A172 (cell line): ENCODE measurements at places on chromosomes 12 and 14. TPM values are rescaled to one million over a fixed set of nuclear protein-coding genes. Genes with fewer than 3 reads are reported as not detected.
A peak's percentile ranks its signal among the peaks of the same experiment; 100 is the strongest.

SIX4 gene
- total RNA-seq, result 6.5 and 7.5 TPM in 2 replicates

ITPR2 gene
- total RNA-seq, result 6.4 and 6.5 TPM in 2 replicates

GRCh38 chr12:114696443-114697242 lies 12.7 kb upstream of the TBX3 start:
- no peak for DNase-seq

DNA sequence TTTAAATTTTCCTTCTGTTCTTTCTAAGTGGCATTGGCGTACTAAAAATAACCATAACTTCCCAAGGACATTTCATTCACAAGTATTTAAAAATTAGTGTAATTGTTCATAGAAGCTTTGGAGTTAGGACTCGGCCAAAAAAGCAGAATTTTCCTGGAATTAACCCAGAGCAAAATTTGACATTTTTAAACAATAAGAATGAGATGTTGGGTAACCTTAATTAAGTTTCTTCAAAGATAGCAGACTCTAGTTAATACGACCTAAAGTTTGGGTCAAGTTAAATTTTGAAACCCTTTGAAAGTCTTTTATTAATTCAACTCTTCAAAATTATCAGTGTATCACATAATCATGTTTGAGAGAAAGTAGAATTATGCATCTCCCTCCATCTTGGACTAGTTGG lies 118.3 kb downstream of the AKAP6 start:
- no peak for DNase-seq

DNA sequence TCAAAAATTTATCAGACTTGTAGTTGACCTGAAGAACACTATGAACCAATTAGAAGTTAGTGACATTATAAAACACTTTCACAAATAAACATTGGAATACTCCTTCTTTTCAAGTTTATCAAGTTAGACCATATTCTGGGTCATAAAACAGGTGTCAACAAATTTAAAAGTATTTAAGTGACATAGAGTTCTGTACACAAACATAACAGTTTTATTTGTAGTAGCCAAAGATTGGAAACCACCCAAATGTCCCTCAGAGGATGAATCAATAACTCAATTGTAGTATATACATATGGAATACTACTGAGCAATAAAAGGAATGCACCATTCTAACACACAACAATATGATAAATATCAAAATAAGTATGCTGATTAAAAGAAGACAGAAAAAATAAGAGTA lies 23.6 kb upstream of the OR11G2 start:
- no peak for DNase-seq

DNA sequence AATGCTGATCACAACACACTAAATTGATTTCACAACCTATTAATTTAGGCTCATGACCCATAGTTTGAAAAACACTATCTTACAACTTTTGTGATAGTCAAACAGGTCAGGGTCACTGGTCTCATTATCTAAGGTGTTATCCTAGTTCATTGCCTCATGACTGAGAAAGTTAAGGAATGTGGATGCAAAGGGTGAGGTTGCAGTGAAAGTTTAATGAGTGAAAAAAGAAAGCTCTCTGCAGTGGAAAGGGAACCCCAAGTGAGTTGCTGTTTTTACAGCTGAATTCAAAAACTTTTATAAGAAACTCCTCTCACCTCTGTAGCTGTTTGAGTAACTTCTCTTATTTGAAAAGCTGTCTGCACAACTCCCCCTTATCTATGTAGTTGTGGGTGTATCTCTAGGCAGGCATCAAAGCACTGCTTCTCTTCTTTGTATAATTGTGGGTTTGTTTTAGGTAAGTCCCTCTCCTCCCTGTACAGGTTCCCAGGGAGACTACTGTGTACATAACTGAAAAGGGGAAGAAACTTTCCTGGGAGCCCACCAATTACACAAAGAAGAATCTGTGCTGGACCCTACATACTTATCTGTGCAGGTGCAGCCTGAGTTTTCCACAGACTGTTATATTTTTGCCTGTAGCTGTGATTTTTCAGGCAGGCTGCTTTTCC lies 18.9 kb downstream of the DNAL1 start:
- DNase-seq, result peak; percentile 59

GRCh38 chr14:40762685-40763084 lies 844.0 kb upstream of the LRFN5 start:
- DNase-seq, result peak; percentile 5
